NCI-H1105 (cell line): ENCODE measurements at places on chromosomes 2 and 18.

DNA sequence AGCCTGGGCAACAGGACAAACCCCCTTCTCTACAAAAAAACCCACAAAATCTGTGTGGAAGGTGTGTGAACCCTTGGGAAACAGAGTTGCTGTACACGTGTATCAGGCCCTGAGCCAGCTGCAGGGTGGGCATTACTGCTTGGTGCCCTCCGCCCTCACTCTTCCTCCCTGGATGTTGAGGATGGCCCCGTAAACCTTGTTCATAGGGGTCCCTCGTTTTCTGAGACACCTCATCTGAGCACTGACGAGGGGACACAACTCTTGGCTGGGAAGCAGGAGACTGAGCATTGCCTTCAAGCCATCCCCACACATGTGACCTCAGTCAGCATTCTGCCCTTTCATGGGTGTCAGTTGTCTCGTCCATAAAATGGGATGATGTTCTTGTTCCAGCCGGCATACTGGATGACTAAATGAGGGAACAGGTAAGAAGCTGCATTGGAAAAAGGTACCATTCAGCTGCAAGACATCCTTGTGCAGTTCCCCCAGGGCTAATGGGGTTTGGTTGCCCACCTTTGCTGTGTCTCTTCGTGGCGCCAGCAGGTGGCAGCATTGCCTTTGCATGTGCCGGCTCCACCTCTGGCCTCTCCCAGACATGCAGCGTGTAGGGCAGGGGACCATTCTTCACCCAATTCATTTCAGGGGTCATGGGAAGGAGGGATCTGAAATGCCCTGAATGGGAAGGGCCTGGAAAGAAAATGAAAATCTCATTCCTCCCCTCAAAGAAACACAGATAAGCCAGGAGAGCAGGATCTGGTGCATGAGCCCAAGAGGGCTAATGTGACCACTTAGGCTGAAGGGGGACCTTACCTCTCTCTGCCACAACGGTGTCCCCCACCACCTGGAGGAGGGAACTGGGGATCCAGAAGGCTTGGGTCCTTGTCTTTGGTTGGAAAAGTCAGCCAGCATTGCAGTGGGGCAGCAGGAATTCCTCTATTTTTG is 36.4 kb upstream of the HAAO start:
- peak; percentile 53 for DNase-seq

DNA sequence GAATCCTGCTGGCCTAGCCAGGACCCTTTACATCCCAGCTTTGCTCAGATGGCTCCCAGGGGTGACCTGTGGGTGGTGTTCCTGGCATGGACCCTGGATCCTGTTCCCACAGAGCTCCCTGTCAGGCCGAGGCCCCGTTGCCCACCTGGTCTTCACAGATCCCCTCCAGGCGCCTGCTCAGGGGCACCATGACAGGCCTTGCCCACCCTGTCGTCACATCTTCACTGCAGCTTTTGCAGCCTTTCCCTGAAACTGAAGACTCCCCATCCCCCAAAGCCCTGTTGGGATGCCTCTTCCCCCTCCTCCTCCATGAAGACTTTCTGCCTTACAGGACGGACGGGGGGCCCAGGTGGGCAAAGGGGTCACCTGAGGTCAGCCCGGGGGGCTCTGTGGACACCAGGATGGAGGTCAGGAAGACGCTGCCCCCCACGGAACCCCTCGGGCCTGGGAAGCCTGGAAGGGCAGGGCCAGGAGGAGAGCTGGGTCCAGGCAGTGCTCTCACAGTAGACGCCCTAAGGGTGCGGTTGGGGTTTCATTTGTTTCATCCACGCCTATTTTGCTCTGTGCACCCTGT is 13.0 kb upstream of the KIF1A start:
- no peak for DNase-seq

GRCh38 chr2:75548036-75548573 is 12.6 kb downstream of the EVA1A start:
- peak; percentile 19 for DNase-seq

GRCh38 chr18:59633961-59634485 is 63.2 kb downstream of the CCBE1 start:
- no peak for DNase-seq

GRCh38 chr18:54983041-54983686 is 23.9 kb upstream of the CCDC68 start:
- peak; percentile 15 for DNase-seq

DNA sequence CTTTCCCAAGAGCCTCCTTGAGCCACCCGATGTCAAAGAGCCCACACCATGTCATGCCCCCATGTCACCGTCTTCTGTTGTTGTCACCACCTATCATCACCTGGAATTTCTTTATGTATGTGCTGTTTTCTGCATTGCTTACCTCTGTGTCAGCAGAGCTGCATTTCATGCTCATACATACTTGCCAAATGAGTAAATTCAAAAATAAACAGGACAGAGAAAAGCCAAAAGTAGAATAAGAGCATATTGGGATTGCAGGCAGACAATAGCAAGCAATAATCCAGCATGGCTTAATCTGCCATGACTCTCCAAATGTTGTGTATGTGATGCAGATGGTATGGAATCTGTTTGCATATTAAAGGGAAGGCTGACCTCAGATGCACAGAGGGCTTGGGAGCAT is 15.3 kb upstream of the RGPD4 start:
- DNase-seq = no peak

DNA sequence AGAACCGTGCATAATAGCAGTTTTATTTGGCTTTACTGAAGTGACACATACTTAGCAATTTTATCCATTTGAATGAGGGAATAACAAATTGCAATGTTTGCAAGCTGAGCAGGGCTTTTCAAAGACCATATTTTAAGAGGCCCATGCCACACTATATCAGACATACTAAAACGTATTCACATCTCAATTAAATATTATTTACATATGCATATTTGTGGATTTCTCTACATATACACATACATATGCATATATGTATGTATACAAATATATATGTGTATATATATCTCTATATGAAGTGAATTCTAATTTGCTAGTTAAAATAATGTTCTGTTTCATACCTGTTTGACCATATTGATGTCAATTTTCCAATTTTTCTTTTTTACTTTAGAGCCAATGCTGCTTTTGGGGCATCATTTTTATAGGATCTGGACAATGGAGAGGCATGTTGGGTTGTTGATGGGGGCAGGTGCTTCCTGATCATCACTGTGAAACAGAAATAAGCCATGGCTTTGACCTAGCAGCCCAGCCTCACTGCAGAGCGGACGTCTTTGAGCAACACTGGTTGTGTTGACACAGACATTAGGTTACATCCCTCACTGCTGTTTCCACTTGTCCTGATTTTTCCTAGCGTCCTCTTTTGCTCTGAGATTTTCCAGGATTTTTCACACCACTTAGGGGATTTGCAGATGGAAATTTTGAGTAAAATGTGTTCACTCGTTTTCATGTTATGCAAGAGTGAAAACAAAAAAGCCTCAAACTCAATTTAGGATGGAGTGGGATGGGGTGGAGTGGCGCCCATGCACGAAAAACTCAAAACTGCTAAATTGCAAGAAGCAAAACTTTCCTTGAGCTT is 56.9 kb downstream of the RDH14 start:
- DNase-seq = no peak
